ENCODE measurements at places on chromosomes 11 and 22.

DNA sequence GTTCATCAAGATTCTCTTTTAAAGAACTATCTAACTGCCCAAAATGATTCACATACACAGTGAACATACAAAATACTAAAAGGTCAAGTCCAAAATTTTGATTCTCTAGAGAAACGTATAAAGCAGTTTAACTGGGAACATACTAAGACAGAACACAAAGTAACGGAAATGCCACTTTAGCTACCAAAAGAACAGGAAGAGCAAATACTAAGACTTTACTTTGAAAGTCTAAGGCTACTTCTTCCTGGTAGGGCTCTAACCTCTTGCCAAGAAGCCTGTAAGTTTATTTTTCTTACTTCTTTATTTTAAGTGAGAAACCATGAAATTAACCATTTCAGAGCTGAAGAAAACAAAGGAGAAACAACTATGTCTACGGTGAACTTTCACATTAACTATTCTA is 6.2 kb downstream of the PICALM start:
- DNase-seq, result no peak

GRCh38 chr11:79525257-79525656 is 84.4 kb upstream of the TENM4 start:
- DNase-seq, result no peak

GRCh38 chr11:29485641-29486040 is 531.2 kb downstream of the KCNA4 start:
- DNase-seq, result no peak

- no peak for DNase-seq
These were observed 26.5 kb downstream of the GRAMD4 start for GRCh38 chr22:46646531-46647215.

- no peak for DNase-seq
These were observed 14.1 kb downstream of the TMEM123 start for GRCh38 chr11:102438311-102439062.

- DNase-seq, result no peak
These were observed 539.3 kb downstream of the OPCML start for GRCh38 chr11:132992838-132993631.

DNA sequence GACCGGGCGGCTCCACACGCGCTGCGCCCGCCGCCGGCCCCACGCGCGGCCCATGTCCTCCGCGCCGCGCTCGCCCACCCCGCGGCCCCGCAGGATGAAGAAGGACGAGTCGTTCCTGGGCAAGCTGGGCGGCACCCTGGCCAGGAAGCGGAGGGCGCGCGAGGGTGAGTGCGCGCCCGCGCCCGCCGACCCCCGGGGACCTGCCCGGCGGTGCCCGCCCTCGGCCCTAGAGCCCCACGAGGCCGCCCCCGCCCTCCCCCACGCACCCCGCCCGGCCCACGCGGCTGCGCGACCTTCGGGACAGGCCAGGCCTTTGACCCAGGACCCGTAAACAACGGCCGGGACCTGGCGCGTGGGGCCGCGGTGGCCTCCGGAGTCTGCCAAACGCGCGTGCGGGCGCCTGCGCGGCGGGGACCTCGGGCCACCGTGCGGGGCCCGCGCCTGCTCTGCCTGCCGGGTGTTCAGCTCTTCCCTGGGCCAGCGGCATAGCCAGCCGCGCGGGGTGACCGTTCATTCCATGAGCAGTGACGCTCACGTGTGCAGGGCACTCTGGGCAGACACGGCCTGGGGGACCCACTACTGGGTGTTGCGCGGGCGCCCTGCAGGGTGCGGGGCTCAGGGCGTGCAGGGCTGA is at the start of gene PARVB:
TSS of gene PARVB (plus strand) at position 15 of the 634 bp plus-strand sequence. CDS start at position 53, 38 bp downstream.
- DNase-seq, result no peak

- no peak for DNase-seq
These were observed 546.0 kb upstream of the CCDC179 start for GRCh38 chr11:23406131-23406819.

- DNase-seq, result no peak
These were observed 36.2 kb upstream of the CLMP start for GRCh38 chr11:123231256-123231655.

DNA sequence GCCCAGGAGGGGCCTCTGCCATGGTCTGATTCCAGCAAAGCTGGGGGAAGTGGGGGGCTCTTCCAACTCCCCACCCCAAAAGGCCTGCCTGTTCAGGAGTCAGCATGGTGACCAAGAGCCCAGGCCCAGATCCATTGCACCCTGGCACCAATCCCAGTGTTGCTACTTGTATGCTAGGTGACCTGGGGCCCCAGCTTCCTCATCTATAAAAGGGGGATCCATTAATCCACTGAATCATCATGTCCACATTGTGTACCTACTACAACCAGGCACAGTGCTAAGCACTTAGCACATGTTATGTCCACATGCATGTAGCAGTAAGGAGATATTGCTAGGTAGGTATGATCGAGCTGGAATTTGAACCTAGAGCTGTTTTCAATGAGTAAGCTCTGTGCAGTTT is 2.0 kb downstream of the SYT12 start:
- DNase-seq, result no peak

- DNase-seq, result no peak
These were observed 15.7 kb downstream of the PLAAT3 start for GRCh38 chr11:63598556-63598955.

DNA sequence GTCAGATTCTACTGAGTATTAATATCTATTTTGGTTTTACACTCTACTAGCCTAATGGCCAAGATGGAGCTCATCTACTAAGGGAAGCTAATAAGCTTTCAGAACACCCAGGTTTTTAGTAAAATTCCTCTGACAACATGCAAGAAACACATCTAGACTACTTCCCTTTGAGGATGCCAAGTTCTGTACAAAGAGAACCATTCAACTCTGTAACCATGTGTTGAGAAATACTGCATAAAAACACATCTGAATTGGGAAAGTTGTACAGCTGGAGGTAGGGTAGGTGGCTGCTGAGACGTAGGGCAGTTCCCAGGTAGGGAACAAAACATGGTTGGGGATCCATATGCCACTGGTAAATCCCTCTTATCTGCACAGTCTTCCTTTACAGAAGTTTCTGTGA is 66.2 kb downstream of the SC5D start:
- DNase-seq, result no peak

DNA sequence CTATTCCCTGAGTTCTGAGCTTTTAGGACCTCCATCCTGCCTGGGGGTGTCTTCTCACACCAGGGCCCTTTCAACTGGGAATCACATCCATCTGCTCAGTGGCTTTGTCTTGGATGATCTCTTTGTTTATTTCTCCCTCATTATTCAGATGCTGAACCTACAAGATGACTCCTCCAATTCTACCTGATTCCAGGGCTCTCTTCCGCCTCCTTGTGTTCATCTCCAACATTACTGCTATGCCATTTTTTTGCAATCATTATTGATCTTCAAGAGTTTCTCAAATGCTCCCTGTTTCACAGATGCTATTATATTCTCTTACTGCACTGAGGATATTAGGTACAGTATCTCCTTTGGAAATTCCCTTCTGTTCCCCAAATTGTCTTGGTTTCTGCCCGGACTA is 307.7 kb downstream of the SHANK2 start:
- no peak for DNase-seq

GRCh38 chr11:114886644-114887265 is 208.4 kb downstream of the NXPE2 start:
- no peak for DNase-seq

GRCh38 chr11:1100417-1101245 is 26.0 kb downstream of the MUC2 start:
- DNase-seq, result no peak

- no peak for DNase-seq
These were observed 15.4 kb downstream of the PPM1F start for GRCh38 chr22:21937041-21937820.

DNA sequence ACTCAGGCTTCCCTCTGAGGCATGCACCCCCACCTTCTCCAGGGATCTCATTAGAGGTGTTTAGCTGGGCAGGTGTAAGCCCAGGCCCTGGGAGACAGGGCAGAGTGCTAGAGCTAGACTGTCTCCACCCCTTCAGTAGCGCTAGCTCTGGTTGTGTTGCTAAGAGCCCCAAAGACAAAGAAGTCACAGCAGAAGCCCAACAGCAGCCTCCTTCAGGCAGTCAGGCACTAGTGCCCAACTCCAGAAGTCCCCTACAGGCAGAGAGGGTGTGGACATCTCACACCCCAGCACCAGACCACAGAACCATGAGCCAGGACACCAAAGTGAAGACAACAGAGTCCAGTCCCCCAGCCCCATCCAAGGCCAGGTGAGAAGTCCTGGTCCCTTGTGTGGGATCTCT is at the start of gene CNGA4:
TSS of gene CNGA4 (plus strand) at position 188 of the 400 bp plus-strand sequence. CDS start at position 306, 118 bp downstream.
- DNase-seq, result no peak

DNA sequence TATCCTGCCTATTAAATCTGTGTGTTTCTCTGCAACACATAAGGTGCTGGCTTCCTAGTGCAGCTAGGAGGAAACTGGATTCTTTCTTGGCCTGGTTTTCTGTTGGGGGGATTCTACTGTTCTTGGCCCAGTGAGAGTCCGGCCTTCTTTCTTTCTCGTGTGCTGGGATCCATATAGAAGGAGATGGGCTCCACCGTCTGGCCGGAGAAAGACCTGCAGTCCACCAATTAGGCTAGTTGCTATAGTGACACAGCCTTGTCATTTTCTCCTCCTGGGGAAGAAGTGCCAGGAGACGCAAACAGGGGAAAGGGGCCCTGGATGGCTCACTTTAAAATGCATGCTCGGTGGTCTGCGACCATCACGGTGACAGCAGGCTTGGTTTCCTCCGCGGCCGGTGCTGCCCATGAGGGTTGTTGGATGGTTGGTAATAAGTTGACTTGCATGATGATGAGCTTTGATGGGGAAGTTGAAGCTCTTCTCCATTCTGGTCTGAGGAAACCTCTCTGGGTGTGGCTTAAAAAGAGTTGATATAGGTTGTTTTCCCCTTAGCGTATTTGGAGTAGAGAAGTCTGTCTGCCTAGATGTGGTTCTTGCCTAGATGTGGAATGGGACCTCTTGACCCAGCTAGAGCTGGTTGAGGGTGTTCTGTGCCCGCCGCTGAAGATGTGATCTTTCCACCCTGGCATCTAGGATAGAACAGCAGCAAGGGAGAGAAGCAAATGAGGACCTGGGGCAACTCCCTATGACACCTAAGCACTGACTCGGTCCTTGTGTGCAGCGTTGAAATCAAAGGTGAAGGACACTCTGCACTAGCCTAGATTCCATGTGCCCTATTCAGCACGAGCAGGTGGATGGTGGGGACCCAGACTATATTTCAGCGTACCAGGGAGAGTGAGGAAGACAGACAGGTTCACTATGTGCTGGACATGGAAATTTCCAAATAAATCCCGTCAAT is 1335.0 kb downstream of the BRD1 start:
- peak; percentile 32 for DNase-seq

DNA sequence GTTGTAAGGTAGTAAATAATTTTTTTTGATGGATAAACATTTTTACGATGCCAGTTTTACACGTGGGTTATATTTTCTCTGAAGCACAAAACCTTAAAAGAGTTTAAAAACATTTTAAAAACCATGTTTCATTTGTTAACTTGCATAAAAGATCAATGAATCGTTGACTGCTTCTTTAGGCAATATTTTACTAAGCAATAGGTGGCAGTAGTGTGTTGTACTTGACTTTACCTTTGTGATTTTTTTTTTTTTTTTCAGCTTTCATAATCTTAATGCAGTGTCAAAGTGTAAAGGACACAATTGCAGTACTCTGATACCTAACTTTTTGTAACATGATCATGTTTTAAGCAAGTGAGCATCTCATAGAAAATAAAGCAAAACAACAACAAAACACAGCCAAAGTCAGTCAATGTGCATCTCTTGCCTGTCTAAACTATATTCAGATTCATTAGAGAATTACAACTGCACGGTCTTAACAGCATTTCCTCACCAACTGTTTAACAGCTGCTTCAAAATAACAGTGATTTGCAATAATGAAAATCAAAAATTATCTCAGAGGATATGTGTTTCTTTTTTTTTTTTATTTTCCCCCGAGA is 27.7 kb downstream of the DNAJC24 start:
- no peak for DNase-seq

DNA sequence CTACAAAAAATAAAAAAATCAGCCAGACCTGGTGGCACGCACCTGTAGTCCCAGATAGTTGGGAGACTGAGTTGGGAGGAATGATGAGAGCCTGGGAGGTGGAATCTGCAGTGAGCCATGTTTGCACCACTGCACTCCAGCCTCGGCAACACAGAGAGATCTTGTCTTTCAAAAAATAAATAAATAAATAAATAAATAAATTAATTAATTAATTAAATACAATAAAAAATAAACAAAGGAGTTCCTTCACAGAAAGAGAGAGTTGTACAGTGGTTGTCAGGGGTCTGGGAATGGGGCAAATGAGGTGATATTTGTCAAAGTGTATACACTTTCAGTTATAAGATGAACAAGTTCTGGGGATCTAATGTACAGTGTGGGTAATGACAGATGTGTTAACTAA is 49.8 kb upstream of the GAB2 start:
- DNase-seq, result no peak

- no peak for DNase-seq
These were observed 35.5 kb downstream of the SLC22A9 start for GRCh38 chr11:63405114-63405513.

- no peak for DNase-seq
These were observed 1.2 kb downstream of the FOLR3 start for GRCh38 chr11:72136684-72137262.

GRCh38 chr11:26992031-26992541 is 1.8 kb upstream of the FIBIN start:
- no peak for DNase-seq

GRCh38 chr11:82092904-82093303 is 640.8 kb downstream of the FAM181B start:
- no peak for DNase-seq
